ENCODE measurements at places on chromosomes 1 and 21. TPM values are rescaled to one million over a fixed set of nuclear protein-coding genes. Genes with fewer than 3 reads are reported as not detected.

The TMEM269 gene
- polyA plus RNA-seq, result 0.78 TPM

The LY9 gene
- polyA plus RNA-seq, result 0.09 TPM

The FAM163A gene
- 0.52 TPM for polyA plus RNA-seq

The EXTL1 gene
- 1.3 TPM for polyA plus RNA-seq

The COQ8A gene
- polyA plus RNA-seq, result 28.5 TPM

The RAB3B gene
- 4.2 TPM for polyA plus RNA-seq

The F5 gene
- 3.9 TPM for polyA plus RNA-seq

The CELA2A gene
- polyA plus RNA-seq, result not detected

GRCh38 chr1:150568594-150568966 is 10.8 kb downstream of the MCL1 start:
- no peak for DNase-seq

GRCh38 chr1:60699325-60699724 is 383.0 kb upstream of the NFIA start:
- no peak for DNase-seq

GRCh38 chr21:34800797-34801518 is 132.2 kb downstream of the CLIC6 start:
- no peak for DNase-seq

- no peak for DNase-seq
These were observed 11.9 kb downstream of the LHX4 start for GRCh38 chr1:180241716-180242544.

DNA sequence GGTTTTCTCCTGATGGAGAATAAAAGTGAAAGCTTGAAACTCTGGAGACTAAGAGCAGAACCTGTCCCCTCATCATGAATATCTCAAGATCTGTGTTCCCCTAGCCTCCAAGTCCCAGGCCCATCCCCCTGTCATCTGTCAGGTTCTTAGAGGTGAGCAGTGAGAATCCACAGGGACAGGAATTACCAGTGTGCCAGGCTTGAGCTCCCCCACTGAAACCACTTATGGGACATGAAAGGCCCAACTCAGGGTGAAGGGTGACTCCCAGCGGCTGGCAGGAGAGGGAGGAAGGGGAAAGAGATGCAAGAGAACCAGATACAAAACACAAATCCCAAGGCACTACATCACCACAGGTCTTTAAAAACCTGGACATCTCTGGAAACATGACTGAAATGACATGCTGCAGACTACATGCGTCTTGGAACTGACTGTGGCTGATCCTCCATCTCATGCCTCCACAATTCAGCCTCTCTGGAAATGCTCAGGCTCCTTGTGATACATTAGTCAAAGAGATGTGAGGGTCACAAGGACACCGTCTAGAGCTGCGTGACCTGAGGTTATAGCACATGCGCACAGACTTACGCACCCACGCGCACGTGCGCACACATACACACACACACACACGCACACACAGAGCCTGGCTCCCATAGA is 6.8 kb upstream of the LY9 start:
- no peak for DNase-seq

DNA sequence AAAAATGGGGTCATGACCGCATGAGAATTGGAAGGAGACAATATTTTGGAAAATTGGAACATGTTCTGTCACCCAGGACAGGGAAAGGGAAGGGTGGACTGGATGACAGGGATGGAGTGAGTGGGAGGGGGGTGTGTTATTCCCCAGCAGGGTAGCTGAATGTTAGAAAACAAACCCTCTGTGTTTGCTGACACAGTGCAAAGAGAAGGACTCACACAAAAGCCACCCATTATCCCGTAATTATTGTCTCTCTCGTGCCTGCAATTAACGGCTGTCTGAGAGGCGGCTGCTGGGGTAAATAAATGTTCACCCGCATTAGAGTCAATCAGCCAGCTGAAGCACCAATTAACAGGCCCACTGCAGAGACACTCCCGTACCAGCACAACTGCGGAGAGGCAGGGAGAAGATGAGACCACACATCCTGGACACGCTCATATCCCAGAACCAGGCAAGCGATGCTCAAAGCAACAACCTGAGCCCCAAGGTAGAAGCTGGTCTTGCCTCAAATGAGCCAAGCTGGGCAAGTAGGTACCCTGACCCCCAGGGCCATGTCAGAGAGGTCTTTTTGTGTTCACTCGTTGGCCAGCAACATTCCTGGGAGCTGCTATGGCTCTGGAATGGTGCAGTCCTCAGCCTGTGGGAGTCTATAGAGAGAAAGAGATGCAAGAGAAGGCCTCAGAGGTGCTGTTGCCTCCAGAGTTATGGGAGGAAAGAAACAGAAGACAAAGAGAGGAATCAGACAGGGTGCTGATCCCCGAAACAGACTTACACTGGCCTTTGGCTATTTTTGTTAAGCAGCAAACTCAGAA is 19.4 kb downstream of the PLEKHA6 start:
- DNase-seq, result no peak

DNA sequence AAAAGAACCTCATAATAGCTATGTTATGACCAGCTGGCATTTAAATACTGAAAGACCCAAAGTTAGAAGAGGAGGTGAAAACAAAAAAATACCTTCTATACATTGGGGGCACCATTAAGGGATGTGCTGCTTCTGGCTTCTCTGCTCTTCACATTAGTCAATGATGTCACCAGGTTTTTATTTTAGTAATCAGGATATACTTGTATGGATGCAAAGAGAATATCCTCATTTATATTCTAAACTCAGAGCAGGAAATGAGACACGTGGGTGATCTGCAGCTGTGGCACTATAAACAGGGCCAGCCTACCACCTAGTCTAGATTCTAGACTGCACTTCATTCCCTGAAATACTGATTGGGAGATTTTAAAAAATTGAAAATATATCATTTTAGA is 51.2 kb downstream of the WLS start:
- DNase-seq, result no peak

GRCh38 chr1:63621075-63621474 is 27.9 kb downstream of the PGM1 start:
- DNase-seq, result no peak

DNA sequence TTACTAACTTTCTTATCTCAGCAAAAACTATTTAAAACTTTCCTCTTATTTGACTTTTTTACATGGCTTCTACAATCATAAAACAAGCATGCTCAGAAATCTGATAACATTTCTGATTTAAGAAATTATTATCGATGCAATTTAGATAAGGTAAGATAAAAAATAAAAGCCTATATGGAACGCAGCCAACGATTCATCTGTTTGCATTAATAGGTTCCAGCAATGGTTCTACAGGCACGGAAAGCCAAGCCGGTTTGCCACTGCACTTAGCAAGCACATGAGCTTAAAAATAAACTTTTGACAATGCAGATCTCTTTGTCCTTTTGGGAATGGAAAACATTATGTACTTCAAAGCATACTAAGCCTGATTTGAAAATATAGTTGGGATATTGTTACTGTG is 77.5 kb upstream of the KCNK2 start:
- no peak for DNase-seq

GRCh38 chr1:201281573-201281972 is 1.7 kb upstream of the PKP1 start:
- DNase-seq, result no peak

- DNase-seq, result no peak
These were observed 49.5 kb downstream of the MORN1 start for GRCh38 chr1:2341706-2342383.

GRCh38 chr1:24763671-24764070 is 18.4 kb downstream of the CLIC4 start:
- no peak for DNase-seq
